ENCODE measurements at places on chromosomes 1 and 21.

DNA sequence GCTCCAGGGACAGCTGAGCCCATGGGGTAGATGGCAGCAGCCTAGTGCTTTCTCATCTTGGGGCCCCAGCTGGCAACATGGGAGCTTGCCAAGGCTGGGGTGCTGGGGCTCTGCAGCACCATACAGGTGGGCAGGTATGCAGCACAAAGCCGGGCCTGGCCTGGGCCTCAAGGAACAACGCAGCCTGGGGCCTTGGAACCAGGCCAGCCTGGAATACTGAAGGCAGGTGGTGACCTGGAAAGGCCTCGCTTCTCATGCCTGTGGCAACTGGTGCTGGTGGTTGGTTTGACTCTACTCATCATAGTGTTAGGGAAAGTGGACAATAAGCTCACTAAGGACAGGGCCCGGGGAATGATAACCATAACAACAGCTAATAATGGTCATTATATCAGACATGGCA lies 27.0 kb upstream of the SDHB start:
- DNase-seq = no peak

DNA sequence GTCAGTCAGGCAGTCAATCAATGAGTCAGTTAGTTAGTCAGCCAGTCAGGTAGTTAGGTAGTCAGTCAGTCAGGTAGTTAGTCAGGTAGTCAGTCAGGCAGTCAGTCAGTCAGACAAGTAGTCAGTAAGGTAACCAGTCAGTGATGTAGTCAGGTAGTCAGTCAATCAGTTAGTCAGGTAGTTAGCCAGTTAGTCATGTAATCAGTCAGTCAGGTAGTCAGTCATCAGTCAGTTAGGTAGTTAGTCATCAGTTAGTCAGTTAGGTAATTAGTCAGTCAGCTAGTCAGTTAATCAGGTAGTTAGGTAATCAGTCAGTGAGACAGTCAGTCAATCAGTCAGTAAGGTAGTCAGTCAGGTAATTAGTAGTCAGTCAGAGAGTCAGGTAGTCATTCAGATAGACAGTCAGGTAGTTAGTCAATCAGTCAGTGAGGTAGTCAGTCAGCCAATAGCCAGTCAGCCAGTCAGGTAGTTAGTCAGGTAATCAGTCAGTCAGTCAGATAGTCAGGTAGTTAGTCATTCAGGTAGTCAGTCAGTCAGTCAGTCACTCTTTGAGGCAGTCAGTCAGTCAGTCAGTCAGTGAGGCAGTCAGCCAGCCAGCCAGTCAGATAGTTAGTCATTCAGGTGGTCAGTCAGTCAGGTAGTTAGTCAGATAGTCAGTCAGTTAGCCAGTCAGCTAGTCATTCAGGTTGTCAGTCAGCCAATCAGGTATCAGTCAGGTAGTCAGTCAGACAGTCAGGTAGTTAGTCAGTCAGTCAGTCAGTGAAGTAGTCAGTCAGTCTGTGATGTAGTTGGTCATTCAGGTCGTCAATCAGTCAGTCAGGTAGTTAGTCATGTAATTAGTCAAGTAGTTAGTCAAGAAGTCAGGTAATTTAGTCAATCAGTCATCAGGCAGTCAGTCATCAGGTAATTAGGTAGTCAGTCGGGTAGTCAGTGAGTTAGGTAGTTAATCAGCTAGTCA lies 15.3 kb downstream of the KRTAP10-1 start:
- no peak for DNase-seq

- DNase-seq = no peak
These were observed 221.6 kb downstream of the BRINP2 start for GRCh38 chr1:177392336-177392735.

- DNase-seq = no peak
These were observed 56.7 kb downstream of the S1PR1 start for GRCh38 chr1:101293461-101294051.

GRCh38 chr1:65581119-65581518 lies 160.7 kb downstream of the LEPR start:
- DNase-seq = no peak

- no peak for DNase-seq
These were observed 80.3 kb downstream of the LRIG2 start for GRCh38 chr1:113153116-113153803.

GRCh38 chr1:87983841-87984240 lies 655.2 kb downstream of the LMO4 start:
- DNase-seq = no peak

DNA sequence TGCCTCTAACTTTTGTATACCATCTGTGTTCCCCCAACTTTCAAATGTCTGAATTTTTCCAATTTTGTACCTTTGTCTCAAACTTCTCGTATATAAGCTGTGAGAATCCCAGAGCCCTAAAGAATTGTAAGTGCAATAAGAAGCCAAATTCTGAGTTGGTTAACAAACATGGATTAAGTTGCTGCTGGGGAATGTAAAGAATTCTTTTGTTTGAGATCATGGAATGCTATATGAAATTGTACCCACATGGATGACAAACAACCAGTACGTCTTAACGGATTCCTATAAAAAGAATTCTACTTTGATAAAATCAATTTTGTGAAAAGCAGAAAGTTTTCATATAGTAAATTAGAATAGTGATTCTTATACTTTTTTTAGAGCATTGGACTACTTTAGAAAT lies 72.4 kb upstream of the CYP2J2 start:
- no peak for DNase-seq

GRCh38 chr1:66274634-66275033 lies 259.3 kb upstream of the SGIP1 start:
- DNase-seq = no peak

DNA sequence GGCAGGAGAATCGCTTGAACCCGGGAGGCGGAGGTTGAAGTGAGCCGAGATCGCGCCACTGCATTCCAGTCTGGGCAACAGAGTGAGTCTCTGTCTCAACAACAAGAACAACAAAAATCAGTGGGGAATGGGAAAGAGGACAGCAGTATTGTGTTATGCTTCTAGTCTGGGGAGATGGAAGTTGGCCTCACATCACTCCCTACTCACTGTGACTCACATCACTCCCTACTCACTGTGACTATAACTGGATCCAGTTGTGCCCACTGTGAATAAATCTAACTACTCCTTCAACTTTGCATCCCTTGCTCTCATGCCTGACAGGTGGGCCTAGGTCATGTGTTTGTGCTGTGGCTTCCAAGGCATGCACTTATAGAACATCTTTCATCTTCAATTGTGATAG lies 285.4 kb upstream of the USP24 start:
- DNase-seq = no peak

DNA sequence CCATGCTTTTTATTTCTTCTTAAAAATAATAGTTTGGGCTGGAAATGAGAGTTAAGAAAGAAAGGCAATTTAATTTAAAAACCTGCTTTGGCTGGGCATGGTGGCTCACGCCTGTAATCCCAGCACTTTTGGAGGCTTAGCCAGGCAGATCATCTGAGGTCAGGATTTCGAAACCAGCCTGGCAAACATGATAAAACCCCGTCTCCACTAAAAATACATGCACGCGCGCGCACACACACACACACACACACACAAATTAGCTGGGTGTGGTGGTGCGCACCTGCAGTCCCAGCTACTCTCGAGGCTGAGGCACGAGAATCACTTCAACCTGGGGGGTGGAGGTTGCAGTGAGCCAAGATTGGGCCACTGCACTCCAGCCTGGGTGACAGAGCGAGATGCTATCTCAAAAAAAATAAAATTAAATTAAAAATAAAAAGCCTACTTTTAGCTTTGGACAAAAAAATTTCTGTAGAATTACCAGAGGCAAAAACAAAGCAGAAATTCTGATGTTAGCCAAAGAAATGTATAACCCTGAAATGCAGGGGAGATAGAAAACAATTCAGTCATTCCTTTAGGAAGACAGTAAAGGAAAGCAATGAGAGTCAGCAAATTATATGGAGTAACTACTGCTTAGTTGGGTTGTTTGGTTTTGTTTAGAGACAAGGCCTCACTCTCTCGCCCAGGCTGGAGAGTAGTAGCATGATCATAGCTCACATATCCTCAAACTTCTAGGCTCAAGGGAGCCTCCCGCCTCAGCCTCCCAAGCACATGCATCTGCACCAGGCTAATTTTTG lies 15.7 kb upstream of the IPP start:
- no peak for DNase-seq

- no peak for DNase-seq
These were observed 1.2 kb upstream of the LPGAT1 start for GRCh38 chr1:211831558-211832323.

DNA sequence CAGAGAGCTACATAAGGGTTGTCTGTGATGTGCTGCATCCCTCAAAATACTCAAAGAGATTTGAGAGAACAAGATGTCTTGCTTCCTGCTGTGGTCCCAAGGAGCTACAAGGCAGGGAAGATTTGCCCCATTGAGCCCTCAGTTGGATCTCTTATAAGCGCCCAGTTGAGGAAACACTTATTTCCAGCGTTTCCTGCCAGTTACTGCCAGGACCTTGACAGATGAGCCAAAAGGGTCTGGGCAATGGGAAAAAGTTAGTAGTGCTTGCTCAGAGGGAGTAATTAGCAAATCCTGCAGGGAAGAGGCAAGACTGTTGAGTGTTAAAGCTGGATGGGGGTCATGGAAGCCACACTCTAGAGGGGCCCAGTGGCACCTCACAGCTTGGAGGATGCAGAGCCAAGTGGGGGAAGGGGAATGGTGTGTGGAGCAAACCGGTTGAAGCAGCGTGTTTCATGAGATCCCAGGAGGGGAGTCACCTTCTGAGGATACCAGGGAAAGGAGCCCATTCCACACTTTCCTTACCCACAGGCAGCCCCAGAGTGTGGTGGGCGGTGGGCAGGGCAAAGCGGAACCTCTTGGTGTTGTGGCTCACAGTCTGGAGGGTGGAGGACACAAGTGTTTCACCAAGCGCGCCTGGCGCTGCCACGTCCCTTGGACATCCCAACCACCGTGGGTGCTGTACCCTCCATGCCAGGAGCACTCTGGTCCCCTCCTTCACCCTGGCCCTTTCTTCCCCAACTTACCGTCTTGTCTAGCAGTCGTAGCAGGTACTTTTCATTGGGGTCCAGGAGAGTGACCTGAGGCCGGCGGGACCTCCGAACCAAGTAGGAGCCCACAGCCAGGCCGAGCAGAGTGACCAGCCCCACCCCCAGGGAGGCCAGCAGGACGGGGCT lies 805 bp downstream of the CYB5R1 start:
- no peak for DNase-seq

GRCh38 chr1:146012703-146013558 lies 8.6 kb downstream of the HJV start:
- DNase-seq = peak; percentile 34

GRCh38 chr1:211320980-211321379 lies 5.7 kb upstream of the TRAF5 start:
- DNase-seq = no peak

GRCh38 chr1:51281807-51282206 lies 45.7 kb downstream of the RNF11 start:
- no peak for DNase-seq

GRCh38 chr1:65002508-65003315 lies 36.4 kb upstream of the JAK1 start:
- no peak for DNase-seq

GRCh38 chr1:171738911-171739310 lies 3.0 kb downstream of the VAMP4 start:
- DNase-seq = no peak

- DNase-seq = no peak
These were observed 26.6 kb upstream of the FCRL4 start for GRCh38 chr1:157624471-157624870.

GRCh38 chr1:89735479-89735878 lies 85.4 kb upstream of the LRRC8D start:
- DNase-seq = no peak

- DNase-seq = no peak
These were observed 10.4 kb upstream of the CDK18 start for GRCh38 chr1:205494115-205494514.

GRCh38 chr1:54774820-54775498 lies 10.6 kb upstream of the PARS2 start:
- no peak for DNase-seq

- no peak for DNase-seq
These were observed 88.5 kb downstream of the PLPPR4 start for GRCh38 chr1:99352821-99353220.

DNA sequence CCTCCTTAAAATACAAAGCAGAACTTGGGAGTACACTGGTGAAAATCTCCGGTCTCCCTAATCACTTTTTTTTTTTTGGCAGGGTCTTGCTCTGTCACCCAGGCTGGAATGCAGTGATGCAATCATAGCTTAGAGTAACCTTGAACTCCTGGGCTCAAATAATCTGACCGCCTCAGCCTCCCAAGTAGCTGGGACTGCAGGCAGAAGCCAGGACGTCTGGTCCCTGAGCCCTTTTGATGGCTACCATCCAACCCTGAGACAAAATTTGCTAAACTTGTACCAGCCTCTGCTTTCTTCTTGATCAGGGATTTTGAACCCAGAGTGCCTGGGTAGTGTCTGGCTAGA lies 4.1 kb downstream of the L1TD1 start:
- DNase-seq = no peak

DNA sequence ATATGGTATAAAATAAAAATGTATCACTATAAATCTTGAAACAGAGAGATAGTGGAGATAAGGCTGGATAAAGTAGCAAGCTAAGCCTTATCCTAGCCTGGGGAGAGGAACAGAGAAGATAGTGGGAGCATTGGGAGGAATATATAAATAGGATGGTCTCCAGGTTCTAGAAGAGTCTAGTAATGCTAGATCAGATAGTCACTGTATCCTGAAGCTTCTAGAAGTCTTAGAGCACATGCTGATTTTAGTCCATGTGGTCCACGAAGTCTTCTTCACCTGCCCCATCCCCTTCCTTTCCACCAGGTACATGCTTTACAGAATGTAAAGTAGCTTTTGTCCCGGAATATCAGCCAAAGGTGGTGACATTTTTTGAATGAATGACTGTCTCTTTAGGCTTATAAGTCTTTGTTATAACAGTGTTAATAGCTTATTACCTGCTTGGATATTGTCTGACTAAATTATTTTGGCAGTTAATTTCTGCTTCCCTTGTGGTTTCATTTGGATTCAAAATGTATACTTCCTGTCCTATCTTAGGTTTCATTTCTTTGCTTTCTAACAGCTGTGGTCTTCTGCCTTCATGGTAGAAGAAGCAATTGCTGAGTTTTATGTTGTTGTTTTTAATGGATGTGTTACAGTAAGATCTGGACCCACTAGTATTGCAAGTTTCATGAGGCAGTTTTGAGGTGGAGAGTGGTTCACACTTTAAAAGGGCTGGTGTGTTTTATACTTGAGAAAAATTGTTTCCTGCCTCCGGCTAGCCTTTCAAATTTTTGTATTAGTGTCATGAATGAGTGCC lies 5.9 kb downstream of the SMG7 start:
- no peak for DNase-seq

- no peak for DNase-seq
These were observed 82.9 kb downstream of the FAM78B start for GRCh38 chr1:166083887-166084286.

GRCh38 chr1:186374303-186375151 lies 526 bp downstream of the TPR start:
- DNase-seq = peak; percentile 45

DNA sequence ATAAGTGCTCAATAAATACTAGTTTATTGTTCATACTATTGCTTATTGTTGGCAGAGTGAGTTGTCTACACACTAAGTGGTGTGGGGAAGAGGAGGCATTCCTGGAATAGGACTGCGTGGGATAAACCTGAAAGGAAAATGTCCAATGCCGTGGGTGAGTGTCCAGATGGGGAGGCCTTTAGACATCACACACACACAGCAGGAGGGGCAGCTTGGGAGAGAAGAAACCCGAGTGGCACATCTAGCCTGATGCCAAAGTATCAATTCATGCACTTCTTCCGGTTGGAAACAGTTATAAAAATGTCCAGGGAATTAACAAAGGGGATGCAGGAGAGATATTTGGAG lies 27.3 kb downstream of the CCN1 start:
- DNase-seq = no peak

GRCh38 chr21:36354918-36355680 lies 30.1 kb upstream of the CHAF1B start:
- no peak for DNase-seq
